ENCODE measurements at places on chromosomes 5 and 9.

- no peak for DNase-seq
These were observed 45.7 kb upstream of the SHOC1 start for GRCh38 chr9:111840442-111840841.

GRCh38 chr5:122263352-122264030, 48.5 kb upstream of the SNCAIP start:
- no peak for DNase-seq

DNA sequence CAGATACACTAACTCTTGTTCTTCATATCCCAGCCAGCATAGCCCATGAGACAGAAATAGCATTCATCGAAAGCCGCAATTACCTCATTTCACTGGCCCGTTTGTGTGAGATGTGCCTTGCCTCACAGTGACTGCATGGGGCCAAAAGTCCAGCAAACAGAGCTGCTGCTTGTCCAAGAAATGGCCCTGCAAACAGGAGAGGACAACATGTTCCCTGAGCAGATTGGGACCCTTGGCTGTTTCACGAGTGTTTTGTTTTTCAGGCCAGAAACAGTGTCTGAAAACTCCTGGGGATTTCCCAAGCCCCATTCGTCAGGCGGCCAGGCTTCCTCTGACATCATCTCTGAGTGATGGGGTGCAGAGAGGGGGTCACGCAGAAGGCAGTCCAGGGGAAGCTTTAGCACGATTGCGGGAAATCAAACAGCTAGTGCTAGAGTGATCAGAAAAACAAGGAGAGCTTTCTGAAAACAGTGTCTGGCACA, 503.6 kb upstream of the PAPPA start:
- DNase-seq: peak; percentile 3

DNA sequence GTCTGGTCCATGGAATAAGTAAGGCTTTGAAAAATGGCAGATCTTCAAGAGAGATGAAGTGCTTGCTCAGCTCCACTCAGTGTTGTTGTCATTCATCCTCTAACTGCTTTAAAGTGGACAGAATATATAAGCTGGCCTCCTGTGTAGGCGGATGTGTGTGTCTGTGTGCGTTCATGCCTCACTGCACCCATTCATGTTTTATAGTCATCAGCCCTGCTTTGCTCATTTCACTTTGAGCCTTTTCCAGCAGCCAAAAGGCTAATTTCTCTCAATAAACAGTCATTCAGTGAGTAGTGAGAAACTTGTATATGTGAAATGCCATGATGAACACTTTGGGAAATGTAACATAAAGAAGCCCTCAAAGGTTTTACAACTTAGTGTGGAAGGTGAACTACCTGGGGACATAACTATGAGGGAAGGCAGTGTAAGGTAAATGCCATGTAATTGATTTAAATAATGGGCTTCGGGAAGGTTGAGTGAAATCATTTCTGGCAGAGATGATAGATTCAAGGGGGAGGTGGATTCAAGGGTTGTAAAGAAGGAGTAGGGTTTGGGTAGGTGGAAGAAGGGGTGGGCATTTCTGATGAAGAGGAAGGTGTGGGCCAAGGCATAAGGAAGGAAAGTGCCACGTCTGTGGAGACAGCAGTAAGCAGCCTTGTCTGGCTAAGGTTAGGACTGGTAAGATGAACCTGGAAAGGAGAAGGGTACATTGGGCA, 15.7 kb downstream of the TTC23L start:
- DNase-seq: no peak

- DNase-seq: no peak
These were observed 193.0 kb upstream of the ADAMTS16 start for GRCh38 chr5:4947106-4947505.

DNA sequence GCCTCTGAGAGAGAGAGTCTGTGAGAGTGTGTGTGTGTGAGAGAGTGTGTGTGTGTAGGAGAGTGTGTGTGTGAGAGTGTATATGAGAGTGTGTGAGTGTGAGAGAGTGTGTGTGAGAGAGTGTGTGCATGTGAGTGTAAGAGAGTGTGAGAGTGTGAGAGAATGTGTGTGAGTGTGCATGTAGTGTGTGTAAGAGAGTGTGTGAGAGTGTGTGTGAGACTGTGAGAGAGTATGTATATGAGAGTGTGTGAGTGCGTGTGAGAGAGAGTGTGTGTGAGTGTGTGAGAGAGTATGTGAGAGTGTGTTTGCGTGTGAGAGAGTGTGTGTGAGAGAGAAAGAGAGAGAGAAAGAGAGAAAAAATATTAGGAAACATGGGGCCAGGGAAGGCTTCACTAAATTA, 588.3 kb upstream of the SGCD start:
- no peak for DNase-seq

GRCh38 chr5:168601972-168602371, 22.8 kb upstream of the PANK3 start:
- no peak for DNase-seq

- no peak for DNase-seq
These were observed 911.2 kb downstream of the EFNA5 start for GRCh38 chr5:106759581-106759980.

DNA sequence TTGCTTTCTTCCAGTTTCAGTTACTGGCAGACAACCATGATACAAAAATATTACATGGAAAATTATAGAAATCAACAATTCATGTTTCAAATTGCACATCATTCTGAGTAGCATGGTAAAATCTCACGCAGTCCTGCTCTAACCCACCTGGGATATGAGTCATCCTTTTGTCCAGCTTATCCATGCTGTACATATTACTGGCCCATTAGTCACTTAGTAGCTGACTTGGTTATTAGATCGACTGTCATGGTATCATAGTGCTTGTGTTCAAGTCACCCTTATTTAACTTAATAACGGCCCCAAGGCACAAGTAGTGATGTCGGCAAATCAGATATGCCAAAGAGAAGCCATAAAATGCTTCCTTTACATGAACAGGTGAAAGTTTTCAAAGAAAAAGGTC, 41.2 kb downstream of the NADK2 start:
- no peak for DNase-seq

- DNase-seq: no peak
These were observed 51.7 kb downstream of the SH3PXD2B start for GRCh38 chr5:172402531-172403188.

DNA sequence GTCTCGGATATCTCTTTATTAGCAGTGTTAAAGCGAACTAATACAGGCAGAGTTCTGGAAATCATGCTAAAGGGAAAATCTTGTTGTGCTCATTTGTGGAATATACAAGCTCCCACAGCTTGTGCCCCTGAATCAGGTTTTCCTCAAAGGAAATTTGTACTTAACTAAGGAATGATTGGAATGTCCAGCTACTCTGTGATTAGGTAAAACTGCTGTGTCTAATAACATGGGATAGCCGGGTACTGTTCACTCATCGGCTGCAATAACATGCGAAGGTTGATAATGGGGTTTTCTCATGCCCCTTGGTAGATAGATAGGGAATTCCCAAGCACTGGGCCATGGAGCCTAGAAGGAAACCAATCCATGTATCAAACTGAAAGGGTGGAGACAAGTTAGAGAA, 306.7 kb downstream of the NR2F1-AS1 start:
- no peak for DNase-seq

DNA sequence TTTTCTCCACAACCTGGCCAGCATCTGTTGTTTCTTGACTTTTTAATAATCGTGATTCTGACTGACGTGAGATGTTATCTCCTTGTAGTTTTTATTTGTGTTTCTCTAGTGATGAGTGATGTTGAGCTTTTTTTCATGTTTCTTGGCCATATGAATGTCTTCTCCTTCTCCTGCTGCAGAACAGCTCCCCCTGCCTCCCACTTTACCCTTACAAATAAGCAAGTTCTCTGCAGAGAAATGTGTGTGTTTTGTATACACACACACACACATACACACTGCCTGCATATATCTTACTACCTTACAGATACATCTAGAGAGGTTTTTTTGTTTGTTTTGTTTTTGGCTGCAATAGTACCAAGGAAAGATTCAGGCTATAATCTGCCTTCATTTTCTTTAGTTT, 88.7 kb upstream of the PHF24 start:
- no peak for DNase-seq

GRCh38 chr5:142056816-142057696, 44.2 kb upstream of the GNPDA1 start:
- DNase-seq: no peak

- no peak for DNase-seq
These were observed 589.2 kb downstream of the PRR16 start for GRCh38 chr5:121053055-121053985.

DNA sequence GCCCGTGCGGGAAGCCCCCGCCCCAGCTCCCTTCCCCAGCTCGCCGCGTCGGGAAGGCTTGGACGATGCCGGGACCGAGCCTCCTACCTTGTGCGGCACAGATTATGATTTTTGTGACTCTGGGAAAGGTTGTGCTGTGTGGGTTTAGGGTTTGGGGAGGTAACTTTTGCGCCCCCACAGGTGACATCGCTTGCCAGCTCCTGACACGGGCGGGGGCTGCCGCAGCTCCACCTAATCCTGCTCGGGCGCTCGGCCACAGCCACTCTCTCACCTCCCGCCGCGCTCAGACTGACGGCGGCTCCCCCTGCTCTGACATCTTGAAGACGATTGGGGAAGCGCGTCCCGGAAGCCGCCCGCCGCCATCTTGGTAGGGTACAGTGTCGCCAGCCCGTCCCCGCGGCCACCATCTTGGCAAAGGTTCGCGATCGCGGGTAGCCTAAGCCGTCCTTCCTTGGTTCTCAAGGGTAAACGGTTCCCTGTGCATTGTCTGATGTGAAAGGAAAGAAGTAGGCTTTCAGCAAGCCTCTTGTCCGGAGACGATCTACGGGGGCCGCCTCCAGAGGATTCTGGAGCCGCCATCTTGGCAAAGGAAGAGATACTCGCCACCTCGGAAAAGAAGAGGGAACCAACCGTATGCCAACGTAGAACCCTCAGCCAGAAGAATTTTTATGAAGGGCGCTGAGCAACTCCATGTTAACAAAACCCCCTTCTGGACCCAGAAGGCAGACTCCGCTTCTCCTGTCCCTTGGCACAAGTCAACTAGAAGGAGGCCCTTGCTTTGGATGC, 1.8 kb upstream of the NR3C1 start:
- peak; percentile 49 for DNase-seq

DNA sequence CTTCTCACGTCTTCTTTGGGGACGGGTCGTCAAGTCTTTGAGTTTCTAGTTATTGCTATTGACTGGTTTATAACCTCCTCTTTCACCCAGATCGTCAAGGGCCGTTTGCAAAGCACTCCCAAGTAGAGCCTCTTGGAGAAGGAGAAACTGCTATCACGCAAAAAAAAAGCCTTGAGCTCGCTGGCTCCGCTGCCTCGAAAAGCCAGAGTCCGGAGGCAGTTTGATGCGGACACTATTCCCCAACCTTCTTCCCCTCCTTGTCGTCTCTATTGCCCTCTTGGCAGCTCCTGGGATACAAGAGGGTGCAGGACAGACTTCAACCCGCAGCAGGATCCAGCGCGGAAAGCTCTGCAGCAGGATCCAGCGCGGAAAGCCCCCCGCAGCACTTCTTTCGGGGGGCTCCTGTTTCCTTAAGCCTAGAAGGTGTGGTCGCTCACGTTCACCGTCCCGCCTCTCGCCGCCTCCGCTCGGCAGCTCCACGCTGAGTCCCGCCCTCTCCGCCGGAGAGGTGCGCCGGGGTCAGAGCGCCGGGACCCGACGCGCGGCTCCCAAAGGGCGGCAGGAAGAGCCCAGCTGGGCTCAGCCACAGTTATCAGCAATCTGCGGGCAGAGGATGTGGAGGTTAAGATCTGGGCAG, at the start of gene PCDHAC1:
Gene PCDHAC1 (plus strand): TSS at position 494 of the 637 bp plus-strand sequence. CDS start 594 bp downstream, outside the sequence.
- DNase-seq: no peak

DNA sequence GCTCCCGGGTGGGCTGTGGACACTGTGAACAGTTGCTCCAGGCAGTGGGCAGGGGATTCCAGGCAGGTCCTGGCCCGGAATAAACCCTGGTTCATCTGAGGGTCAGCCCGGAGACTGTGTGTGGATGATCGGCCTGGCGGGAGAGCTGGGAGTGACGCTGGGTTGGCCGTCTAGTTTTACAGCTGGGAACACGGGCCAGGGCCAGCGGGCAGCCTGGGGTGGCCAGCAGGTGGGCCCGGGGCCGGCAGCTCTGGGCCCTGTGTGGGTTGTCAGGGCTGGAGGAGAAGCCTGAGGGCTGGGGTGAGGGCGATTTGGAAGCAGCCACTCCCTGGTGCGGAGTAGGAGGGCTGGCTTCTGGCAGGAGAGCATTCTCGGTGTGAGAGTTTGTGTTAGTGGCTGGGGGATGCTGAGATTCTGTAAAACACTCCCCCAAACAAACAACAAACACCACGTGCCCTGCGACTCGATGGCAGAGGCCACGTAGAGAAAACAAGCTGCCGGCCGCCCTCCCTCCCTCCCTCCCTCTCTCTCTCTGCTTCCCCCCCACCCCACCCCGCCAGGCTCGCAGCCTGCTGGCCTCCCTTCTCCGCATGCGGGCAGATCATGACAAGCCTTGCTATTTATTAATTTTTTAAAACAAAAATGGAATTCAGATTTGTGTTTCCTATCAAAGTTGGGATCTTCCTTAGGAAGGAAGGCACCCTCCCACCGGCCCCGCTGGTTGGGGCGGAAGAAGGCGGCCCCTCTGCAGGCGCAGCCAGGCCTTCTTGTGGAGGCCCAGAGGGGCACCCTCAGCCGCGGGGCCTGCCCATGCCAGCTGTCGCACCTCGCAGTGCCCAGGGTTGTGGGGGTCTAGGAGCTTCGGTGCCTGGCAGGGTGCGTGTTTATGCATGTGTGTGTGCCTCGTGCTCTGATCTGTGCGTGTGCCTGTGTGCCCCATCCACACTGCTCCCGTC, 49.5 kb downstream of the RXRA start:
- peak; percentile 61 for DNase-seq

- no peak for DNase-seq
These were observed 161.2 kb upstream of the PTGER4 start for GRCh38 chr5:40518485-40518917.

DNA sequence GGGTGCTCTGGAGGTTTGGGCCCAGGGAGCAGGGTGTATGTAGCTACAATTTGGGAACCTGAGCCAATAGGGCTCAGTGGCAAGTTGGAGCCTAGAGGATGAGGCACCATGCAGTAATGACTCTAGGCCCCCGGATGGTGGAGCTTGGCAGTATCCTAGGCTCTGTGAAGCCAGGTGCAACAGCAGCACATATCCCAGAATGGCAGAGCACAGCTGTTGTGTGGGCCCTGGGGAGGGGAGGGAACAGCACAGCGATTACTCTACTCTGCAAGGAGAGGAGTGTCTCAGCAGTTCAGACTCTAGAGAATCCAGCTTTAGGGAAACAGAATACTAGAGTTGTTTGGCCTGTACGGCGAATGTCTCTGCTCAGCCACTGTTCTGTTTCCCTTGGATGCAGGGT, 56.1 kb downstream of the LRRTM2 start:
- DNase-seq: no peak

GRCh38 chr9:134968011-134968822, 50.5 kb upstream of the FCN1 start:
- DNase-seq: no peak

DNA sequence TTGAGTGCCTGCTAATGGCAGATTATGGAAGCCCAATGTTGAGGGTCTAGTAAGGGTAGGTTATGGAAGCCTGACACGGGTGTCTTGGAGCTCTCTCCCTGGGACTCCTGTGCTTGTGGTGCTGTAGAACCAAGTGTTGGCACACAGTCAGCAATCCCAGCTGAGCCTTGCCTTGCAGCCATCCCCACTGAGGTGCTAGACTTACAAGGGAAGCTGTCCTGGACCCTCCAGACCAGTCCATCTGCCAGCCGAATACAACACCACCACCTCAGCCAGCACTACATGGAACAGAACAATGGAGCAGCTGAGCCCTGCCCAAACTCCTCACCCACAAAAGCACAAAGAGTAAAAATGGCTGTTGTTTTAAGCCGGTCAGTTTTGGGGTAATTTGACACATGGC, 90.5 kb upstream of the DNAH5 start:
- no peak for DNase-seq

GRCh38 chr5:160075073-160075472, 44.2 kb downstream of the PWWP2A start:
- no peak for DNase-seq

GRCh38 chr5:143741421-143741820, 70.5 kb upstream of the HMHB1 start:
- DNase-seq: no peak

- DNase-seq: no peak
These were observed 180.0 kb upstream of the KLF9 start for GRCh38 chr9:70594386-70594944.

Data from frontal cortex (tissue), 4 donors.